Uterine smooth muscle cell (primary cell): ENCODE measurements at places on chromosomes 1 and 21. TPM values are rescaled to one million over a fixed set of nuclear protein-coding genes. Genes with fewer than 3 reads are reported as not detected.

SMIM1 gene
- total RNA-seq: 0.55 and 2.5 TPM in 2 replicates

KLF18 gene
- not detected in 2 replicates for total RNA-seq

PRAMEF12 gene
- not detected in 2 replicates for total RNA-seq

SLC35F3 gene
- total RNA-seq: 0.12 and 0.22 TPM in 2 replicates

ADAM30 gene
- total RNA-seq: not detected in 2 replicates

PLA2G2A gene
- not detected in 2 replicates for total RNA-seq

OR10J1 gene
- 0.25 TPM in 1 of 2 replicates, not detected in the other for total RNA-seq

TMPRSS3 gene
- not detected in 2 replicates for total RNA-seq

KCNQ4 gene
- total RNA-seq: under 0.01 TPM in 1 of 2 replicates, not detected in the other

ITSN1 gene
- total RNA-seq: 31.1 and 42.6 TPM in 2 replicates

OR2G6 gene
- not detected in 2 replicates for total RNA-seq

TFAP2E gene
- 0.11 and 0.12 TPM in 2 replicates for total RNA-seq

KIRREL1 gene
- total RNA-seq: 73.8 and 134 TPM in 2 replicates

ATP1A4 gene
- not detected in 2 replicates for total RNA-seq

DYRK1A gene
- total RNA-seq: 67.1 and 70.5 TPM in 2 replicates

RNF186 gene
- 0.12 TPM in 1 of 2 replicates, not detected in the other for total RNA-seq

LMOD1 gene
- total RNA-seq: 8.0 and 19.4 TPM in 2 replicates

KIAA1614 gene
- total RNA-seq: 6.3 and 6.5 TPM in 2 replicates

ZNF436 gene
- total RNA-seq: 13.5 and 17.7 TPM in 2 replicates

LCK gene
- total RNA-seq: not detected in 2 replicates

TNFRSF18 gene
- 0.12 TPM in 1 of 2 replicates, not detected in the other for total RNA-seq

LCE1A gene
- total RNA-seq: not detected in 2 replicates

SCCPDH gene
- 53.5 and 68.4 TPM in 2 replicates for total RNA-seq

KCNE2 gene
- not detected in 2 replicates for total RNA-seq

C1orf87 gene
- total RNA-seq: not detected in 2 replicates

YIPF1 gene
- total RNA-seq: 15.3 and 20.0 TPM in 2 replicates

COL8A2 gene
- total RNA-seq: 5.0 and 12.5 TPM in 2 replicates

ST6GALNAC5 gene
- 0.66 and 4.4 TPM in 2 replicates for total RNA-seq

IL23R gene
- under 0.01 TPM in 1 of 2 replicates, not detected in the other for total RNA-seq

ZNF593OS gene
- total RNA-seq: not detected in 2 replicates

OR2L3 gene
- 0.11 and 0.12 TPM in 2 replicates for total RNA-seq

RAB42 gene
- total RNA-seq: 2.3 and 3.2 TPM in 2 replicates

OR14K1 gene
- total RNA-seq: not detected in 2 replicates

GUCA2B gene
- total RNA-seq: not detected in 2 replicates

KTI12 gene
- 13.4 and 20.6 TPM in 2 replicates for total RNA-seq

BATF3 gene
- total RNA-seq: 0.75 and 1.5 TPM in 2 replicates

NT5C1A gene
- not detected in 2 replicates for total RNA-seq

SLC44A5 gene
- total RNA-seq: 0.22 and 0.25 TPM in 2 replicates

ANKRD34A gene
- total RNA-seq: 0.33 and 0.50 TPM in 2 replicates

KCTD3 gene
- 50.5 and 78.0 TPM in 2 replicates for total RNA-seq

OR2T35 gene
- total RNA-seq: not detected in 2 replicates

CAPZB gene
- 158 and 172 TPM in 2 replicates for total RNA-seq

C8B gene
- not detected in 2 replicates for total RNA-seq

AMY1C gene
- not detected in 2 replicates for total RNA-seq

PLA2G2C gene
- total RNA-seq: under 0.01 TPM in 1 of 2 replicates, not detected in the other

GBP4 gene
- total RNA-seq: 0.25 and 0.77 TPM in 2 replicates

AKNAD1 gene
- not detected in 2 replicates for total RNA-seq

MIXL1 gene
- total RNA-seq: 0.12 TPM in 1 of 2 replicates, not detected in the other

TRIM67 gene
- not detected in 2 replicates for total RNA-seq

LCE1C gene
- total RNA-seq: not detected in 2 replicates

KLHL17 gene
- 6.9 and 11.8 TPM in 2 replicates for total RNA-seq

FLAD1 gene
- 16.2 and 19.6 TPM in 2 replicates for total RNA-seq

ELAVL4 gene
- not detected in 2 replicates for total RNA-seq

ABCA4 gene
- 0.12 and 0.22 TPM in 2 replicates for total RNA-seq

EDARADD gene
- 0.25 and 0.55 TPM in 2 replicates for total RNA-seq
